Mucosa of descending colon (tissue), 3 donors: ENCODE measurements at places on chromosomes 1 and 21. TPM values are rescaled to one million over a fixed set of nuclear protein-coding genes. Genes with fewer than 3 reads are reported as not detected.

- DNase-seq, result no peak
Observed at GRCh38 chr1:215417122-215417521, 150.0 kb upstream of the KCTD3 start.

DHCR24 gene
- total RNA-seq, result 197 TPM

DNA sequence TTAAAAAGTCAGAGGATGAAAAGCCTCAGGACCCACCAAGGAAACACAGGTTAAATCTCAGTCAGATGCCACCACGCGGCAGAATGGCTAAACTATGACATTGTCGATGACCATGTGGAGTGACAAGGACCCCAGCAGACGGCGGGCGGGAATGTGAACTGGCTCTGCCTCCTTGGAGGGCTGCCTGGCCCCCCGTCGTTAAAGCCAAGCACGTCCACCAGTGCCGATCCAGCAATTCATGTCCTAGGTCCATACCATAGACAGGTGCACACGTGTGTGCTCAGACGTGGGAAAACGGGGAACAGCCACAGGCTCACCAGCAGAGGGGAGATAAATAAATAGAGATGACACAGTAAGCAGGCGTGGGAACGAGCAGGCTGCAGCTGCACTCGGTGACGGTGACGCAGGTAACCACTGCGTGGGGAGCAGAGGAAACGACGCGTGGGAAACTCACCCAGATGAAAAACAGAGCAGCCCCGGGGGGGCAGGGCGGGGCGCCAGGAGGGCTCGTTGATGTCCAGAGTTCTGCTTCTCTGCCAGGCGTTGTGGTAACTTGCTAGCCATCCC, 28.3 kb upstream of the PCBP3 start:
- peak; percentile 70 for DNase-seq

DNA sequence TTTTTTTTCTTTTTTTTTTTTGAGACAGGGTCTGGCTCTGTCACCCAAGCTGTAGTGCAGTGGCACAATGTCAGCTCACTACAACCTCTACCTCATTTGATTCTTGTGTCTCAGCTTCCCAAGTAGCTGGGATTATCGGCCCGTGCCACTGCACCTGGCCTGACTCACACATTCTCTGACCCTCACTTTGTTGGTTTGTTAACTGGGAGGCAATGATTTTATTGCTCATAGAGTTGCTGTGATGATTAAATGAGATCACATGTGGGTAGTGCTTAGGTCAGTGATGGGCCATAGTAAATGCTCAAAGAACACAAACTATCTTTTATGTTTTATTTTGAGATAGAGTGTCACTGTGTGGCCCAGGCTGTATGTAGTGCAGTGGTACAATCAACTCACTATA, 47.3 kb upstream of the SSBP3 start:
- no peak for DNase-seq

SLC1A7 gene
- total RNA-seq, result 0.93 TPM
